ENCODE measurements at places on chromosomes 2 and 18.

DNA sequence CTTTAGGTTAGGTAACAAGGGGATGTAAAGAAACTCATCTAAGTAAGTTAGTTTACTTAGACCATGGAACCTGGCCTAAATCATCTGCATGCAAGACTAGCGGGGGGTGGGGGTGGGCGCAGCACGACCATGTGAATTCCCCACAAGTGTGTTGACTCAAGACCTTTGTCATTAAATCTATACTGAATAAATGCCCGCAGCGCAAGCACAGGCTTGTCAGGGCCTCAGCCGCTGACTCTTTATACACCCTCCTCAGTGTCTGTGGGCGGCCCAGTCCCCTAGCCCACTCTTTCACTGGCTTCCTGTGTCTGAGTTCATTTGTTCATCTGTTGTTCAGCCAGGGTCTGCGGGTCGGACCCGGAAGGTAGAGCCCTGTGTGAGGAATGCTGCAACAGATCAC is 17.8 kb downstream of the MAP3K2 start:
- no peak for DNase-seq

- no peak for DNase-seq
These were observed 601.3 kb upstream of the RAB6C start for GRCh38 chr2:129378186-129378585.

DNA sequence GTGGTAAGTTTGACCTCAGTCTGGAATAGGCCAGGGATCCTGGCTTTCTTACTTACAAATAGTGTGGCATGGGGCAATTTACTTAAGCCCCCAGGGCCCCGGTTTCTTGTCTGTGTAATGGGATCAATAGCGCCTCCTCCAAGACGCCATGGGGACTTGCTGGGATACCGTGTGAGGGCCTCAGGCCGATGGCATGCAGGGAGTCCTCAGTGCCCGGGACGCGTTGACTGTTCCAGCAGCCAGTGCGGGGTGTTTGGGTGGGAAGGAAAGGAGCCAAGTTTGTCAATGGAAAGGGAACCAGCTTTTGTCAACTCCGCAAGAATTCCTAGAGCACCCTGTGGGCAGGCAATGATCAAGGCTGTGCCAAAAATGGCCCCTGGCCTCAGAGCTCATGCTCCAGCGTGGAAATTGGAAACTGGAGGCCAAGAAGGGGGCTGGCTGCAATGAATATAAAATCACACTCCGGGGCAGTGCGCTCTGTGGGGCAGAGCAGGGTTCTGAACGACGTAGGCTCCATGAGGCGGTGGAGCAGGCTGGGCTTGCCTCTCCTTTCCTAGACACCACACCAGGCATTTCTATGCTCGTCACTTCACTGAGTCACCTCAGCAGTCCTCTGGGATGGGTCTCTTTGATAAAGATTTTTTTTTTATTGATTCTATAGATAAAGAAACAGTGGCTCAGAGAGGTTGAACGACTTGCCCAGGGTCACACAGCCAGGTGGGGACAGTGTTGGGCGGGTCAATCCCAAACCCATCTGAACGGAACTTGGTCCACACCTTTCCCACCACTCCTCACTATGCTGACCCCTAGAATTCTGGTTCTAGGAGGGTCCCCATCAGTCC is 56.7 kb upstream of the ASAP2 start:
- no peak for DNase-seq

DNA sequence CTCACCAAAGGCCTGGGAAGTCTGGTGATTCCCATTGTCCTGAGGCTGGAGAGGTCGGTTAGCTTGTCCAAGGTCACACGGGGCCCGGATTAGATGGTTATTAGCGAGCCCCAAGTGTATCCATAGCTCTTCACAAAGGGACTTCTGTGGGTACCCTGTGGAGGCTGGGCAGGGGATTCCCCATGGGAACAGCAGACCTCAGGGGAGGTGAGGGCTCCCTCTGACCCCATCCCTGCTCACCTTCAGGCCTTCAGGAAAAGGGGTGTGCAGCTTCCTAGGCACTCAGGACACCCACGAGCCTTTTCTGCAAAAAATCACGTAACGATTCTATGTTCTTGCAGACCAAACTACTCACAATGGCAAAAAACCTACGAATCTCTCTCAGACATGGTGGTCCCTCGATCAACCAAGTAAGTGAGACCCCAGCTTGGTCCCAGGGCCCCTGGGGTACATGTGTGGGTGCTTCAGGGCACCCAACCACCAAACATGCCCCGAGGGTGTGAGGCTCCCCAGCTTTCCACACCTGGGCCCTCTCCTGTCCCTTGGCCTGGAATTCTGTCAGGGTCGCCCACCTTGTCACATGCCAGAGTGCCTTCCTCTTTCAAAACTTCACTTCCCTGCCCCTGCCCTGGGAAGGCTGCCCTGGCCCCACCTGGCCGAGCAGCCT is 40.3 kb downstream of the PDIA6 start:
- no peak for DNase-seq

- DNase-seq: no peak
These were observed 6.8 kb downstream of the PECR start for GRCh38 chr2:216074794-216075193.

DNA sequence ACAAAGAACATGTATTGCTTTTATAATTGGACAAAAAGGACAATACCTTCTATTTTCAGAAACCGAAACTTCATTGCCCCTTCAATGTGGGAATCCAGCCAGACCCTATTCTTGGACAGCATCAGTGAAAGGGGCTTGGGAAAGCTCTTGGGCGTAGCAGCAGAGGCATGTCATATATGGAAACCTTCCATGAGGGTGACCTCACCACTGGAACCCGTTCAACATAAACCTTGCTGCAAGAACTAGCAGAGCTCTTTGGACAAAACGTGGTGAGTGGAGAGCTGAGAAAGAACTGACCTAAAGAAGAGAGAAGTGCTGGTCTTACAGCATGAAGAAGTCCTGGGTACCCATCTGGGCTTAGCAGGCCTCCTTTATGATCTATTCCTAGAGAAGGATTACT is 22.7 kb upstream of the ACTG2 start:
- no peak for DNase-seq

DNA sequence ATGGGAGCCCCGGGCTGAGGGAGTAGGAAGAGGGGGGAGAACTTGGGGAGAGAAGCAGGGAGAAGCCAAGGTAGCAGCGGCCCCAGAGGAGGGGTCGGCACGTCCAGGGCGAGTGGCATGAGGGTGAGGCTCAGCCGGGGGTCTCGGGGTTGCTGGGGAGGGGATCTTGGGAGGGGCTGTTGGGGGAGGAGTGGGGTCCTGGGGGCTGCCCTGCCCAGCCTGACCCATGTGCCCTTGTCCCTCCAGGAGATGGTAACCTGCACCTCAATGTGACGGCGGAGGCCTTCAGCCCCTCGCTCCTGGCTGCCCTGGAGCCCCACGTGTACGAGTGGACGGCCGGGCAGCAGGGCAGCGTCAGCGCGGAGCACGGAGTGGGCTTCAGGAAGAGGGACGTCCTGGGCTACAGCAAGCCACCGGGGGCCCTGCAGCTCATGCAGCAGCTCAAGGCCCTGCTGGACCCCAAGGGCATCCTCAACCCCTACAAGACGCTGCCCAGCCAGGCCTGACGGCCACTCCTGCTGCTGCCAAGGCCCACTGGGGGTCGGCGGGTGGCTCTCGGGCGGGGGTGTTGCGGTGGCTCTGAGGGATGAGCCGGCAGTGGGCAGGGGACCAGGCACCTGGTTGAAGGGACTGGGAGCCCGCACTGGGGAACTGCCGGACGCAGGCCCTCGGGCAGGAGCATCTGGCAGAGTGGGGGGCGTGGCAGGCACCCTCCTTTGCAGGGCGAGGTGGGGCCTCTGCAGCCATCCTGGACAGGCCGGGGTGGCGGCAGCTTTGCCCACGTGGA is 9.0 kb upstream of the GAL3ST2 start:
- no peak for DNase-seq
